ENCODE measurements at places on chromosomes 5 and 9.

- DNase-seq: no peak
Measured at GRCh38 chr5:98585661-98586310, 187.7 kb upstream of the RGMB start.

- no peak for DNase-seq
Measured at GRCh38 chr5:13227513-13227912, 717.0 kb downstream of the DNAH5 start.

- DNase-seq: no peak
Measured at GRCh38 chr9:101702257-101702656, 36.2 kb downstream of the GRIN3A start.

GRCh38 chr9:14075218-14075617, 238.7 kb downstream of the NFIB start:
- no peak for DNase-seq

All from activated naive CD4-positive, alpha-beta T cell treated with Interleukin-2 at 50 U/mL for 16 hours (primary cell).